ENCODE measurements at places on chromosomes 6 and 20. TPM values are rescaled to one million over a fixed set of nuclear protein-coding genes. Genes with fewer than 3 reads are reported as not detected.

DNA sequence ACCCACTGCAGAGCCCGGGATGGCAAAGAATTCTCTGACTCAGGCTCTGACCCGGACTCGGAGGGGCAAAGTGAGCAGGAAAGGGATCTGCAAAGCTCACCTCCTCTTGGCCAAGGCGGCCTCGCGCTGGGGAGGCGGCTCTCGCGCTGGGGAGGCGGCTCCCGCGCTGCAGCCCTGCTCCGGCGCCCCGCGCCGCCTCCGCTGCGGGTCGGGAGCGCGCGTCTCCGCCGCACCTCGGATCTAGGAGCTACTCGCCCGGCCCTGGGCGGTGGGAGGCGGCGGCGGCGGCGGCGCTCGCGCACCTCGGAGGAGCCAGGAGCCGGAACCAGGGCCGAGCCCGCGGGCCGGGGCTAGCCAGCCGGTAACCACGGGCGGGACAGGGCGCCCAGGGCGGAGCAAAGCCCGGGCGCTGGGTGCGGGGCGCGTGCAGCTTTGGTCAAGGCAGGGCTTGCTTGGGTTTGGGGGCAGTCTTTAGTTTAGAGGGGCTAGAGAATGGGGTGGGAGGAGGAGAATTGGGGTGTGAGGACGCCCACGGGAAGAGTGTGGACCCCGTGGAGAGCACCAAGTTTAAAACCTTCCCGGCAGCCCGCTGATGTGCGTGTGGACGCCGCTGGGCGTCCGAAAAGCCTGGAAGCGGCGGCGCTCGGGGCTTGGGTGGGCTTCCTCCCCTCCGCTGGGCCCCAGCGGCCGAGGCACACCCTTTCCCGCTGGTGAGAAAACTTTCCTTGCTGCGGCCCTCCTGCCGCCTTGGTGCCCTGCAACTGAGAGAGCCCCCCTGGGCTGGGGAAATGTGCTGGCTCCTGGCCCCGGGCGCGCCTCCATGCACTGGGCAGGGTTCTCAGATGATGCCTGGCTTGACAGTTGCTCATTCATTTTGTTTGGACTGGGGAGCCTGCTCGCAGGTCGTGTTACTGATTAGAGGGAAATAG lies at the start of gene MRAP2:
MRAP2 (plus strand) TSS at position 250 of the 929 bp plus-strand sequence. CDS start 21,547 bp downstream, outside the sequence.
- no peak for DNase-seq

DNA sequence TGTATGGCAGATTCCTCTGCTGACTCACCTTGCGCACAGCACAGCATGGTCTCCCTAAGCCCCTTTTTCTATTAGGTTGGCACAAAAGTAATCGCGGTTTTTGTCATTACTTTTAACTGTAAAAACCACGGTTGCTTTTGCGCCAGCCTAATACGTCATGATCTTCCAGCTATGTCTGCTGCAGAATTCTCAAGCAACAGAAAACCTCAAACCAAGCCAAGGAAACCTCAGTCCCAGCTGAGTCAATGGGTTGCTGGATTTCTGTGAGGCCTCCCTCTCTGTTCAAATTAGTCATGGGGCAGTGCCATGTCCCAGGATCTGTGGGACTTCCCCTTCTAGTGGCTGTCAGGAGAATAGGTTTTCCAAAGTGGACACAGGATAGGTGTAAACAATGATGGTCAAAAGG lies 15.7 kb upstream of the ENPP1 start:
- DNase-seq: no peak

DNA sequence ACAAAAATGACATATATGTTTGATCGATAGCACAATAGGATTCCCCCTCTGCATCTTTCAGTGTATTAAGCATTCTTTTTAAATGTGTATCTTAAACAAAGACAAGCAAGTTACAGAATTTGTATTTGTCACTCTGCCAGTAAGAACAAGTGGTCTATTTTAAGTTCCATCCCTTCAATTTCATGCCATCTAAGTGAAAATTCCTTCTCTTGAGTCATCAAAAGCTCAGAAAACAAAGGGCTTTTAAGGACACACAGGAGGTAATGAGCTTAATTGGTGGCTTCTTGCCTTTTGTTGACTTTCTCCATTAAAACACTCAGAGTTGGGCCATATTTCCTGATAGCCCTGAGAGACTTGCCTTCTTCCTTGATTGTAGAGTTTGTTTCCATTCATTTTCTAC lies 547.8 kb downstream of the TENT5A start:
- DNase-seq: no peak

GINS1 gene
- 26.3 TPM for total RNA-seq

GRCh38 chr6:84467296-84467695 lies 239.9 kb upstream of the CEP162 start:
- DNase-seq: no peak

GRCh38 chr6:154386848-154387717 lies 30.5 kb upstream of the IPCEF1 start:
- DNase-seq: no peak

IYD gene
- not detected for total RNA-seq

NFATC2 gene
- total RNA-seq: 39.4 TPM

- no peak for DNase-seq
Observed at GRCh38 chr6:133369773-133370272, 128.7 kb downstream of the EYA4 start.

ZNF311 gene
- total RNA-seq: 0.53 TPM

DNA sequence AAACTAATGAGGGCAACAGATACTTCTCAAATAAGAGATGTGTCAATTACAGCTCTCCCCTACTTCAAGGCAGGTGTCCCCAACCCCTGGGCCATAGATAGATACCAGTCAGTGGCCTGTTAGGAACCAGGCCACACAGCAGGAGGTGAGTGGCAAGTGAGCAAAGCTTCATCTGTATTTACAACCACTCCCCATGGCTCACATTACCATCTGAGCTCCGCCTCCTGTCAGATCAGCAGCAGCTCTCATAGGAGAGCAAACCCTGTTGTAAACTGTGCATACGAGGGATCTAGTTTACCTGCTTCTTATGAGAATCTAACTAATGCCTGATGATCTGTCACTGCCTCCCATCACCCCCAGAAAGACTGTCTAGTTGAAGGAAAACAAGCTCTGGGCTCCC lies 422.1 kb downstream of the GJA1 start:
- DNase-seq: no peak

LTB gene
- total RNA-seq: 89.3 TPM

DNA sequence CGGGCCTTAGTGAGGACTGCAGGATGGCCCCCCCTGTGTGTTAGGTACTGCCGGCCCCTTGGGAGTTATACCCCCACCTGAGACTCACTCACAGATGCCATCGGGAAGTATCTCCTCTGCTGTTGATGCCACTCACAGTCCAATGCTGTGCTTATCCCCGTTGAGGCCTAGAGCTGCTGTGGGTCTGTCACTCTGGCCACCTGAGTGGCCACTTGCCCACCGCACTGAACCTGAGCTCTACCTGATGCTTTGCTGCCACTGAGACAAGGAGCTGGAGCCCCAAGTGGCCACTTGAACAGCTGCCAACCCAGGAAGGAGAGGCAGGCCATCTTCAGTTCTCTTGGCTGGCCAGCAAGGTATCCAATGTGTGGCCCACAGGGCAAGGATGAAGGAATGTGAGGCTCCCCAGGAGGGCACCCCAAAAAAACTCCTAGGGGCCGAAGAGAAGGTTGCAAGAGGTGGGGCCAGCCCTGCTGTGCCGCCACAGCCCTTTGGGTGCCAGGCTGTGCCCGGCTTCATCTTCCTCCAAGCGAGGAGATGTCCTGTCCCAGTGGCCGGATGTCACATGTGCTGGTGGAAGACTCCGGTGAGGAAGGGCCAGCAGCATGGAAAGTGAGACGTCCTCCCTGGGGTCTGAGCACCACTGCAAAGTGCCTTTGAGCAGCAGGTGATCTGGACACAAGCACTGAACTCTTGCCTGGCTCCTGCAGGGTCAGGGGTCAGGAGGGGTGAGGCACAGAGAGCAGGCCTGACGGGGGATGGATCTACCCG lies 29.5 kb upstream of the PCMTD2 start:
- no peak for DNase-seq

DNA sequence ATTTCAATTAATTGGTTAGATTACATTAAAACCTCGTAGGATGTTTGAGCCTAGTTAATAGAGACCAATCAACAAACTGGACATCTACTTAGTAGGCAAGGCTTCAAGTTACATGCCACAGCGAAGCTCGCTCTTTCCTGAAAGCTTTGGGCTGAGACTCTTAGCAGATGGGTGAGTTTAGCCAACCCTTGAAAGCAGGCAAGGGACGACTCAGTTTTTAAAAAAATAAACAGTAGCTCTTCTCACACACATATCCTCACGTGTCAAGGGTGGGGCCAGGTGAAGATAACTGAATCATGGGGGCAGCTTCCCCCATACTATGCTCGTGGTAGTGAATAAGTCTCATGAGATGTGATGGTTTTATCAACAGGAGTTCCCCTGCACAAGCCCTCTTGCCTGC lies 775 bp downstream of the MTFR2 start:
- no peak for DNase-seq

DNA sequence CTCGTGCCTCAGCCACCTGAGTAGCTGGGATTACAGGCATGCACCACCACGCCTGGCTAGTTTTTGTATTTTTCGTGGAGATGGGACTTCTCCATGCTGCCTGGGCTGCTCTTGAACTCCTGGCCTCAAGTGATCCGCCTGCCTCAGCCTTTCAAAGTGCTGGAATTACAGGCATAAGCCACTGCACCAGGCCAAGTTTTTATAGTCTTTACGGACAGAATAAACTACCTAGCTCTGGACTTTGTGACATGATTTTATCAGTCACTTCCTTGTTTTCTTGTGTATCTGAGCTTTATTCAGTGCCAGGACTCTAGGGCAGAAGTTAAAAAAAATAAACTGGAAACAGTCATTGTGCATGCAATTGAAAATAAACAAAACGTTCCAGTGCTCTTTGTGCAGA lies 46.7 kb upstream of the RALGAPA2 start:
- DNase-seq: no peak

DNA sequence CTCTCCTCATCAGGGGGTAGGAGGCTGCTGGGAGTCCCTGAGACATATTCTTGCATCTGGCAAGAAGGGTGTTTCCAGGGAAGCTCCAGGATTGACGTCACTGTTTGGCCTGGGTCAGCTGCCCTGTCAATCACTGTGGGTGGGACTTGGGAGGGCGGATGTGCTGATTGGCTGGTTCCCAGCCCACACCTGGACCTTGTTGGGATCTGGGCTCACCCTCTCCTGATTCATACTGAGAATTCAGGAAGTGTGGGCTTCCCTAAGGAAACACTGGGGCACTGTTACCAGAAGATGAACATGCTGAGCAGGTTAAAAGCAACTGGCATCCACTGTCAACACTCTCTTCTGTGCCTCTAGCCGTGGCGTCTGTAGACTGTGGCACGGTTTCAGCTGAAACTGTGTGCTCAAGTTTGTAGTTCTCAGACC lies 36.5 kb downstream of the CDH26 start:
- DNase-seq: no peak

GRCh38 chr6:3517350-3517749 lies 60.5 kb upstream of the SLC22A23 start:
- no peak for DNase-seq

DNA sequence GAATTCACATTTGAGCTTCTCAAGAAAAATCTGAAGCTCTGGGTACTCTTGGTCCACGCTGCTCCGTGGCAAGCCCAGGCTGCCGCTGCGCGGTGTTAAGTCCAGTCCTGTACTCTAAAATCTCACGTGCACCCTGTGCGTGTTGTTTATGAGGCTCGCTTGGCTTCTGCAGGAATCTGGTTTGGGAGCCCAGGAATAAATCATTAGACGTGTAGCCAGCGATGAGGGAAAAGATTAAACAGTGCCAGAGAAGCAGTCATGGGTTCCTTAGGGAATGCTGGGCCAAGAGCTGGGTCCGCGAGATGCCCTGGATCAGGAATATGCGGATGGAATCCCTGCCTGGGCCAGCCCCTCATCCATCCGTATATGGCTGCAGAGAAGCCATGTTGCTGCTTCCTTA lies 87.3 kb downstream of the KCNB1 start:
- DNase-seq: no peak

GRCh38 chr6:38805127-38805655 lies 90.1 kb downstream of the DNAH8 start:
- DNase-seq: no peak

GRCh38 chr20:19909725-19910124 lies 107.4 kb upstream of the NAA20 start:
- DNase-seq: no peak

BFSP1 gene
- total RNA-seq: 0.16 TPM

- DNase-seq: no peak
Observed at GRCh38 chr6:1577896-1578745, 31.6 kb upstream of the FOXC1 start.

DNA sequence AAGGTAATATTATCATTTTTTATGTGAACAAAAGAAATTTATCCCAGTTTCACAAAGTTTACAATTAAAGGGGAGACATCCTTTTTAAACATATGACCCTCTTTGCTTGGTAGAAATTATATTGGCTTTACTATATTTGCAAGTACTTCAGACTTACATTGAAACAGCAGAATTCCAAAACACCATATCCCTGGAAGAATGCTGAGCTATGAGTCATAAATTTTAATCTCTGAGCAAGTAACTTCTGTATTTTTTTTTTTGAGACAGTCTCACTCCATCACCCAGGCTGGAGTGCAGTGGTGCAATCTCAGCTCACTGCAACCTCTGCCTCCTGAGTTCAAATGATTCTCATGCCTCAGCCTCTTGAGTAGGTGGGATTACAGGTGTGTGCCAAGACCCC lies 240.4 kb downstream of the TBC1D32 start:
- no peak for DNase-seq

GRCh38 chr6:10451394-10451793 lies 36.5 kb upstream of the TFAP2A start:
- no peak for DNase-seq

CRIP3 gene
- total RNA-seq: 6.4 TPM

- no peak for DNase-seq
Observed at GRCh38 chr6:38172739-38173410, 353.3 kb downstream of the ZFAND3 start.

DNA sequence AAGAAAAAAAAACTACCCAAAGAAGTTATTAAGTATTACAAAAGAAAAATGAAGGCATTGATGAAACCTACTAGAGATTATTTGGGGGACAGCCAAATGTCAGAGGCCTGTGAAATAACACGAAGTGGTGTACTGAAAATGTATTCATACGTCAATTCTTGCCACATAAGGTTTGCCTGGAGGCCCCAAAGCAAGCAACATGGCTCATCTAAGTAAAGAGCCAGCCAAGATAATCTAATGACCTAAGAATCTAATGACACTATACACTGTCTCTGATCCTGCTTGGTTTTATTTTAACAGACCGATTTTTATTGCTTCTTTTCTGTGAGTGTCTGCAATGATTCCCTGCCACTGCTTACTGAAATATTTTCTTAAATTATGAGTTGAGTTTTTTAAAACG lies 34.7 kb downstream of the FILIP1 start:
- no peak for DNase-seq

DNA sequence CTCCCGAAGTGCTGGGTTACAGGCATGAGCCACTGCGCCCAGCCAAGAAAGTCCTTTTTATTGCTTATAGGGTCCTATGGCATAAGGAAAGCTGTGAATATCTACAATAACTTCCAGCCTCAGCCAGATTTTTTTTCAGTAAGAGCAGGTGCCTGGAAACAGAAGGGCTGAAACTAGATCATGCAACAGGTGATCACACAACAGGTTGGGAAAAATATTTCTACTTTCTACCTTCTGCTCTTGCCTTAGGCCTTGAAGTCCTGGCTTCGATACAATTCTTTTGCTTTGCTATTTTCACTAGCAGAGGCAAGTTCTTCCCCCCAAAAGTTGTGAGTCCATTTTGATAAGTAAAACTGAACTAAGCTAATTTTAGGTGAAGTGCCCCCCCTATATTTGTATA lies 9.7 kb upstream of the FBXO30 start:
- DNase-seq: no peak

All from activated naive CD4-positive, alpha-beta T cell treated with anti-CD3 and anti-CD28 coated beads, Interleukin-2, amount 50 U/mL, for 72 hours (primary cell).